Stimulated activated CD4-positive, alpha-beta T cell treated with anti-CD3 and anti-CD28 coated beads, Interleukin-1b, Interleukin-23, amount 100 ng/mL, for 4 hours (primary cell): ENCODE measurements at places on chromosomes 3 and 15.

DNA sequence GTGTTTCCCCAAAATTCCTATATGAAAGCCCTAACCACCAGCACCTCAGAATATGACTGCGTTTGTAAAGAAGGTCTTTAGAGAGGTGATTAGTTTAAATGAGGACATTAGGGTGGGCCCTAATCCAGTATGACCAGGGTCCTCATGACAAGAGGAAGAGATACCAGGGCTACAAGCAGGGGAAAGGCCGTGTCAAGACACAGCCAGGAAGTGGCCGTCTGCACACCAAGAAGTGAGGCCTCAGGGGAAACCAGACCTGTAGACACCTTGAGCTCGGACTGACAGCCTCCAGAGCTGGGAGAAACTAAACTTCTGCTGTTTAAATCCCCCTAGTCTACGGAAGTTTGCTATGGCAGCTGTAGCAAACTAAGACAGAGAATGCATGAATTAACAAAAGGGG, 14.2 kb downstream of the KIF7 start:
- no peak for DNase-seq

GRCh38 chr15:62985768-62986167, 56.8 kb upstream of the TPM1 start:
- no peak for DNase-seq

DNA sequence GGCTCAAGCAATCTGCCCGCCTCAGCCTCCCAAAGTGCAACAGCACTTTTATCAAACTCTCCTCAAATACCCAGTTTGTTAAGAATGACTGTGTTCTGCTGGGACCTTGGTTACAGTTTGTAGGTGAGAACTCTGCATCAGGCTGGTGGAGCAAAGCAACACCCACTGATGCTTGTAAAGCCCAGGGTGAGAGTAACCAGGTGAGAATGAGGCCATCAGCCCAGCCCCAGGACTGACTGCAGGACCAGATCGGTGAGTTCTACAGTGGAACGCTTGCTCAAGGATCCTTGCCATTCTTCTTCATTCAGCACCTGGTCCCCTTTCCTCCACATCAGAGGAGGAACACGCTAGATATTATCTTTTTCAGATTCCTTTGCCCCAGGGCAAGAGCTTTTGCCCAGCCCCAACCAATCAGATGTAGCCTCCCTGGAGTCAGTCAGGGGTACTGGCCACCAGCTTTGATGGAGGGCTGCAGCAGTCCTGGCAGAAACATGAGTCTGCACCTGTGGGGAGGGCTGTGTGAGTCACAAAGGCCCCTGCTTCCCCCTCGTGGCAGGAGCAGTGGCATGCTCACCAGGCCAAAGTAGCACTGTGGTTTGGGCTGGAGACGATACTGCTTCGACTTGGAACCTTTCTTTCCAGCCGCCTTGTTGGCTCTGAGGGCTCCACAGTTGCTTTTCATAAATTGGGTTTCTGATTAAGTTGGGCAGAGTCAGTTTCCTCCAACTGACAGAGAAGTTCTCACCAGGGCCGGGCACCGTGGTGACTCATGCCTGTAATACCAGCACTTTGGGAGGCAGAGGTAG, 3.5 kb upstream of the SHISA5 start:
- DNase-seq = peak; percentile 52

- no peak for DNase-seq
Measured at GRCh38 chr3:58251631-58252035, 14.0 kb downstream of the ABHD6 start.

- no peak for DNase-seq
Measured at GRCh38 chr15:57859130-57859685, 152.7 kb downstream of the POLR2M start.

DNA sequence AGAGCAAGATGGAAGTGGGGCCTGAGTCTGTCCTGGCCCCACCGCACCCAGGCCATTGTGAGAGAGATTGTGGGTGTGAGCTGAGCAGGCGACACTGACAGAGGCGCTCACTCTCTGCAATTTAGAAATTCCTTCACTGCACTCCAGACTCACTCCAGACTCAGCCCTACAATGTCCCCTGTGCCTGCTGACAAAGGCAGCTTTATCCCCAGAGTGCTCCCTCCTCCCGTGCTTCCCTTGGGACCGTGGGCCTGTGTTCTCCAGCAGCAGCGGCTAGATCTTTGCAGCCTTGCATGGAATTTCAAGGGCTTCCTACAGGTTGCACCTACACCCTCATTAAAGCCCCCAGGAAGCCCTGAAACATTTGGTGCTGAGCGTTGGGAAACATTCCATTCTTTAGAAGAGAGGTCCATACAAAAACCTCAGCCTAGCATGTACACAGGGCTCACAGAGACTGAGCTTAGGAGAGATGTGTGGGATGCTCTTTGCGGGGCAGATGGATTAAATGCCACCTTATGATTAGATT, 1.3 kb upstream of the IL16 start:
- DNase-seq = no peak

DNA sequence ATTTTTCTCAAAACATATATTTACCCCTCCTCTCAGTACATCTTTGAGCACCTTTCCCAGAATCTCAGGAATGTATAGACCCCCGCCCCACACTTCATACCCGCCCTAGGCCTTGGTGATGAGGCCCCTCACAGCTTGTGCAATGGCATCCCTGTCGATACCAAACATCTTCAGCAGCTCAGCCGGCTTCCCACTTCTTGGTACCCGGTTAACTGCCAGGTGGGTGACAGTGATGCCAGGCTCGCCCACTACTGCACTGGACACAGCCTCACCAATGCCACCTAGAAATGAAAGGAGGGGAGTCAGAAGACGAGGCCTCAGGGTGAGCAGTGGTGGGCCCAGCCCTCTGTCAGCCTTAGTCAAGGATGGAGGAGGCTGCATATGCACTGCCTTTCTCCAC, 30.2 kb downstream of the TKT start:
- DNase-seq = no peak

GRCh38 chr3:24952388-24952787, 457.7 kb upstream of the THRB start:
- no peak for DNase-seq

GRCh38 chr15:75751116-75751875, 38.6 kb upstream of the CSPG4 start:
- DNase-seq = no peak

DNA sequence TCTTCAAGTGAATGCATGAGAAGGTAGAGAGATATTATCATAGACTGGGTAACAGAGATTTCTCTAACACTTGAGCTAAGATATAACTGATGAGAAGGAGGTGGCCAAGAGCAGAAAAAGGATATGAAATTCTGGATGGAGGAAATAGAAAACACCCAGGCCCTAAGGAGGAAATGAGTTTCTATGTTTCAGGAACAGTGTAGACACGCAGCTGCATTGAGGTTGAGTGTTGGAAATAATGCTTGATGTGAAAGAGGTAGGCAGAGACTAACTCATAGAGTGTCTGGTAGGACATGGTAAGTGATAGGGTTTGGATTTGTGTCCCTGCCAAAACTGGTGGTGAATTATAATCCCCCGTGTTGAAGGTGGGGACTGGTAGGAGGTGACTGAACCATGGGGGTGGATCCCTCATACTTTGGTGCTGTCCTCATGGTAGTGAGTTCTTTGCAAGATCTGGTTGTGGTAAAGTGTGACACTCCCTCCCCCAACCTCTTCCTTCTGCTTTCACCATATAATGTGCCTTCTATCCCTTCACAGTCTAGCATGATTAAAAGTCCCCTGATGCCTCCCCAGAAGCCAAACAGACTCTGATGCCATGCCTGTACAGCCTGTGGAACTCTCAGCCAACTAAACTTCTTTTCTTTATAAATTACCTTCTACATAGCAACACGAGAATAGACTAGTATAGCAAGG, 787.3 kb downstream of the EDEM1 start:
- no peak for DNase-seq
